ENCODE measurements at places on chromosomes 2 and 18.

DNA sequence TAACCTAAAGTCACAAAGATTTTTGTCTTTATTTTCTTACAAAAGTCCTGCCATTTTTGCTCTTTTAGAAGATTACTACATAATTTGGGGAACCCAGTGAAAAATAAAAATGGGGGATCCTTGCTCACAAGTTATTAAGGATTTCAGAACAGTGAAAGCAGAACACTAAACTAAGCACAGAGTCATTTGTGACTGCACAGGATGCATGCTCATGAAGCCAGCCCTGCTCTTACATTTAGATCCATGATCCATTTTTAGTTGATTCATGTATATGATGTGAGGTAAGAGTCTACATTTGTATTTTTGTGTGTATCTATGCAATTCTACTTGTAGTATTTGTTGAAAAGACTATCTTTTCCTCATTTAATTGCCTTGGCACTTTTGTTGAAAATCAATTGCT is 21.8 kb downstream of the SP140L start:
- no peak for DNase-seq

GRCh38 chr2:223042704-223043118 is 9.3 kb upstream of the KCNE4 start:
- DNase-seq = no peak

DNA sequence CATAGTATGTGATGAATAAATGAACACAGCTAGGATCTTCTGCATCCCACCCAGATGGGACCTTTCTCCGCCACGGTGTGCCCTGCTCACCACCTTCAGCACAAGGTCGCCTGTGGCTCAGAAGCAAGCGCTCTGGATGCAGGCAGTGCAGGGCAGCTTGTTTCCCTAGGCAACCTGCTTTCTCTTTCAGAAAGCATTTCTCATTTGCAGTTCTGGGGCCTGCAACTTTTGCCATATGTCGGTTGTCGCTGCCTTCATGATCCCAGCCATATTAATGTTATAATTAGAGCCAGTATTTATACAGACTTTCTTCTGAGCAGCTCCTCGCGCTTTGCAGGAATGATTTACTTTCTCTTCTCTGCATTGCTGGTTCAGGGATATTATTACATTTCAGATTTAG is 692.8 kb downstream of the RNF144A start:
- no peak for DNase-seq

DNA sequence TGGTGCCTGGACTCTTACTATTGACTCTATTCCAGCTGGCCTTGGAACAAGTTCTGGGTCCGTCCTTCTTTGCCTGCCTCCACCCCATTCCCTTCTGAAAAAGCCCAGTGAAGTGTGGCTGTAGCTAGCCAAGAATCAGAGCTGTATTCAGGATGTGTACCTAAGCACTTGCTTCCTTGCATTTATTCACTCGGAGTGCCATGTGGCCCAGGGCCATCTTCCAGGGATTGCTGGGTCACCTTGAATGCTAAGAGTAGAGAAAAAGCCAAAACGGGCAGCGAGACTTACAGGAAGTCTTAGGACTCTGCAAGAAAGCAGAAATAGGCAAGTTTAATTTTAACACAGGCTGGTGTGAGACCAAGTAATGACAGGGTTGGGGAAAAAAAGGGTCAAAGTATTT is 4.1 kb downstream of the ITGA6 start:
- no peak for DNase-seq

DNA sequence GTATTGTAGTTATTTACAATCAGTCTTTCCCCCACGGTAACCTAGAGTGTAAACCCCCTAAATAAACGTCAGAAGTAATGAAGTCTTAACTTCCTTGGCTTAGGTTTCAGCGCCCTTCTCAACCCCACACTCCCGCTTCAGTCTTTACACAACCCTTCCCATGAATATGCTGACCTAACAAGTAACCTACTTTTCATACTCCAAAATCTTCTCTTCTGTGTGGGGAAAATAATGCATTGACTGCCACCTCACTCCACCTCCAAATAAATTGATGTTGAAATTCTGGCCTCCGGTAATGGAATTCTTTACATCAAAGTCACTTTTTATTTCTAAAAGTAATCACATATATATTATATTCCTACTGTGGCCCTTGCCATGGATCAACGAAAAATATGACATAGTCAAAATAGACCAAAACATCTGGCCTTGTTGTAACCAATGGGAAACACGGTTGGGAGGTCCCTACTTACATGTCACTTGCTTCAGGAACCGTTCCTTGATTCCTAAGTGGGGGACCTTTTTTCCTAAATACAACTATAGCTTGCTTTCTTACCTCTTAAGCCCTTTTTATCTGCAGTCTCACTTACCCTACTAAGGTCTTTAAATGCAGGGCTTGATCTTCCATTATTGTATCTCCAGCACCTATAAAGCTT is 961 bp downstream of the GEN1 start:
- no peak for DNase-seq

DNA sequence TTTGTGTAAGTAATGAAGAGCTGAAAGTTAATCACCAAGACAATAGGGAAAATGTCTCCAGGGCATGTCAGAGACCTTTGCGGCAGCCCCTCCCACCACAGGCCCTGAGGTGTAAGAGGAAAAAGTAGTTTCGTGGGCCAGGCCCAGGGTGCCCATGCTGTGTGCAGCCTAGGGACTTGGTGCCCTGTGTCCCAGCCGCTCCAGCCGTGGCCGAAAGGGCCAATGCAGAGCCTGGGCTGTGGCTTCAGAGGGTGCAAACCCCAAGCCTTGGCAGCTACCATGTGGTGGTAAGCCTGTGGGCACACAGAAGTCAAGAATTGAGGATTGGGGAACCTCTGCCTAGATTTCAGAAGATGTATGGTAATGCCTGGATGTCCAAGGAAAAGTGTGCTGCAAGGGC is 52.5 kb downstream of the CENPO start:
- no peak for DNase-seq

GRCh38 chr2:149872638-149873150 is 285.1 kb upstream of the MMADHC start:
- no peak for DNase-seq

- no peak for DNase-seq
Measured at GRCh38 chr2:111143107-111143842, 22.6 kb downstream of the BCL2L11 start.

DNA sequence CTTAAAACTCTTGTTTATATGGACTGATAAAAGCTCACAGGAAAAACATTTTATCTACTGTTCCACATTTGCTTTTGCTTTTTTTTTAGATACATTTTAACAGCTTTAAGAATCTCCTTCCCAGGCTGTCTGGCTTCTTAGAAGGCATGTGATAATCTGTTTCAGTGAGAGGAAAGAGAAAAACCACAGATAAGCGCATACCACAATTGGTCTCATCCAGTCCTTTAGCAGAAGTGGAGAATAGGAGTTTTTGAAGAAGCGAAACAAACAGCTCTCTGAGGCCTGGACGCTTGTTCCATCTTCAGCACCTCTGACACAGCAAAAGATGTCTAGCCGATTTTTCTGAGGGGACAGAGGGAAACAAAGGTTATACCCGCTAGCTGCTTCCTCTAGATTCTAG is 37.6 kb downstream of the RMC1 start:
- DNase-seq = no peak

- DNase-seq = no peak
Measured at GRCh38 chr2:234313558-234313957, 183.3 kb downstream of the ARL4C start.

DNA sequence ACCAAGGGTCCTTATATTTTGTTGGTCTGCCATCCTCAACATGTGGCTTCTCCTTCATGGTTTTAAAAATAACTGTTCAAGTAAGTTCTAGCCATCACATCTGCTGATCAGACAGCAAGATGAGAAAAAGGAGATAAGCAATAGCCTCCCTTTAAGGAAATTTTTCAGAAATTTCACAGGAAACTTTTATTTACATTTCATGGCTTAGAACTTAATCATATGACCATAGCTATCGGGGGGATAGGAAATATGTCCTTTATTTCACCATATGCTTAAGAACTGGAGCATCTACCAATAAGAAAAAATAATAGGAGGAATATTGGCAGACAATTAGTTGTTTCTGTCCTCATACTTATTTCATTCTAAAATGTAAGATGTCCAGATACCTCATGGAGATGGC is 16.2 kb downstream of the ATF2 start:
- DNase-seq = no peak

DNA sequence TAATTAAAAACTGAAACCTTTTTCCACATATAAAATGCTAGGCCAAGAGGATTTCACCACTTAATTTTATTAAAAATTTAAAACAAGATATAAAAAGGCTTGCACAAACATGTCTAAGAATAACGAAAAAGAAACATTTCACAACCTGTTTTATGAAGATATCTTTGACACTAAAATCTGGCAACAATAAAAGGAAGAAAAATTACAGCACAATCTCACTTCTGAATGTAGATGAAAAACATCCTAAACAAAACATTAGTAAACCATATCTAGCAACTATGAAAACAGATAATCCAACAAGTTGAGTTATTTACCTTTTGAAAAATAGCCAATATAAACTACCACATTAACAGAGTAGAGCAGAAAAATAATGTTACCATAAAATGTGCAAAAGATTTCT is 185.4 kb upstream of the MMADHC start:
- DNase-seq = no peak

GRCh38 chr2:143070704-143071103 is 58.5 kb upstream of the ARHGAP15 start:
- no peak for DNase-seq

- DNase-seq = no peak
Measured at GRCh38 chr2:39728941-39729351, 50.1 kb downstream of the THUMPD2 start.

DNA sequence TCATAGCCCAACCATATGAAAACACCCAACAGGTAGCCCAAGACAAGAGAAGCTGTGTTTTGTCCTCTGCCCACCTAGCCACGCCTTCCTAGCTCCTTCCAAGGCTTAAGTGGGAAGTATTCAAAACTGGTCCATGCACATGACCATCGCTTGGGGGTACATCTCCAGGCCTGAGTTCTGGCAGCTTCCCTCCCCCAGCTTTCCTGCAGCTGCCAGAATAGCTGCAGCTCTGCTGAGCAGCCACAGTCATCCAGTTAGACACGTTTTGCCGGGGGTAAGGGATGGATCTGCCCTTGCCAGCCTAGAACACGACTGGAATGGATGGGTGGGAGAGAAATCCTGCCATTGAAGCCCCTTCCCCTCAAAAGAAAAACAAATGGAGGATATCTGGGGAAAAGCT is 166.8 kb downstream of the NRP2 start:
- no peak for DNase-seq

DNA sequence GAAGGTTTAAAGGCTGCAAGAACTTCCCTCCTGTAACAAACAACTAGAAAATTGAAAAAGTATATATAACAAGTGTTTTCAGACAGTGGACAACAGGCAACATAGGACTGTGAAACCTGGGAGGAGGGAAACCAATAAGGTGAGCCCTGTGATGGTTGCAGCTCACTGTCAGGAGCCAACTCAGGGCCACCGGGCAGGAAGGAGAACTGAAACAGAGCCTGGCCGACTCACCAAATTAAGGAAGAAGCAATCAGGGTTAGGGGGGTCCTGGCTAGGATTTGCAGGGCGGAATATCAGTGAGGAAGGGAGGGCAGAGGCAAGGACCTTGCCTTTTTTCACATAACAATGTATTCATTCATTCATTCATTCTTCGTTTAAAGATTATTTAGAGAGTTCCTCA is 21.8 kb upstream of the CNRIP1 start:
- no peak for DNase-seq

GRCh38 chr2:28340312-28341202 is 52.1 kb upstream of the FOSL2 start:
- no peak for DNase-seq

- no peak for DNase-seq
Measured at GRCh38 chr18:48563027-48563426, 24.2 kb downstream of the CTIF start.

DNA sequence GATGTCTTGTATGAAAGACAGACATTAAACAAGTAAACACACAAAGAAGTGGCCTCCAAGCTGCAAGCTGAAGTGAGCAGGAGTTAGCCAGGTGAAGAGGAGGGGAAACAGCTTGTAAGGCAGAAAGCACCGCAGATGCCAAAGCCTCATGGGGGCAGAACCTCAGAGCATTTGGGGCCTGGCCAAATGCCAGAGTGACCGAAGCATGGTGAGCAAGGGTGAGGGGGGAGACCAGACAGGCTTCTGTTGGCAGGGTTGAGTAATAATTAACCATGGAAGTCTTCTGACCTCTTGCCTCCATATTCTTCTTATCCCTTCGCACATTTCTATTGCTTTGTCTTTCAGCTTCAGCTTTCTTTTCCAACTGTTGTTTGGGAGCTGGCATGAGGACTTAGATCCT is 5.6 kb downstream of the QPCT start:
- DNase-seq = no peak

DNA sequence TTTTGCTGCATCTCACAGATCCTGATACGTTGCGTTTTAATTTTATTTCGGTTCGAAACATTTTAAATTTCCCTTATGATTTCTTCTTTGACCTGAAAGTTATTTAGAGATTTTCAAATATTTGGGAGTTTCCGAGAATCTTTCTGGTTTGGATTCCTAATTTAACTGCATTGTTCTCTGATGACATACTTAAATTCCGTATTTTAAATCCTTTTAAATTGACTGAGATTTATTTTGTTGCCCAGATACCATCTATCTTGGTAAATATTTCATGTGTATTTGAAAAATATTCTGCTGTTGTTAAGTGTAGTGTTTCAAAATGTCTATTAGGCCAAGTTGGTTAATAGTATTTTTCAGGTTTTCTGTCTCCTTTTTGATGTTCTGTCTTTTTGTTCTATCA is 37.7 kb downstream of the MROH2A start:
- no peak for DNase-seq

DNA sequence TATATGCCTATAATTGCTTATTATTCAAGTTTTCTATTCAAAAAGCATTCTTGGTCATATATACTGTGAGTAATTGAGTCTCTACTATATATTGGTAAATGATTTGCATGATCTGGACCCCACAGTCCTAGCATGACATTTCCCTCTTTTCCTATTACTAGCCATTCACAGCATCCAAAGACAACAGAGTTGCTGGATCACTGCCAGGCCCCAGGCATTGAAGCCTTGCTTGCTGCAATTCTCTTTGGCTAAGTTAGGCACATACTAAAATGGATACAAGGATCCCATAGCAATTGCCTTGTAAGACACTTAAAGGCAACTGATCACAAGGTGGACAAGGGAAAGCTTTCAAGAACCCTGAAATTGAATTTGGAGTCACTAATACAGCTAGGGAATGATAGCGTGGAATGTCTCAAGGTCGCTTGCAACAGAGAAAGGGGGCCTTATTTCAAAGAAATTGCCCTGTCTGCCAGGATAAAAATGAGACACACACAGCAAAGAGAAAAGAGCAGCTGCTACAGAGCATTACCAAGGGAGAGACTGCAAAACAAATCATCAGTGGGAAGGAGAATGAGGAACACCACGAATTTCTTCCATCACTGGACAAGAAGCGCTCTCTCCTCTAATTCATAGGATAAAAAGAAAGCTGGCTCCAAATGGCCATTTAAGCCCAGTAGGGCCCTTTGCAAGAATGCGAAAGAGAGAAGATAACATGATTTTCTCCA is 77.1 kb upstream of the EPHA4 start:
- DNase-seq = no peak
